ENCODE measurements at places on chromosomes 16 and 17.

- DNase-seq: no peak
Observed at GRCh38 chr16:50548909-50549560, 839 bp downstream of the NKD1 start.

- DNase-seq: no peak
Observed at GRCh38 chr17:65487161-65487560, 74.3 kb downstream of the AXIN2 start.

DNA sequence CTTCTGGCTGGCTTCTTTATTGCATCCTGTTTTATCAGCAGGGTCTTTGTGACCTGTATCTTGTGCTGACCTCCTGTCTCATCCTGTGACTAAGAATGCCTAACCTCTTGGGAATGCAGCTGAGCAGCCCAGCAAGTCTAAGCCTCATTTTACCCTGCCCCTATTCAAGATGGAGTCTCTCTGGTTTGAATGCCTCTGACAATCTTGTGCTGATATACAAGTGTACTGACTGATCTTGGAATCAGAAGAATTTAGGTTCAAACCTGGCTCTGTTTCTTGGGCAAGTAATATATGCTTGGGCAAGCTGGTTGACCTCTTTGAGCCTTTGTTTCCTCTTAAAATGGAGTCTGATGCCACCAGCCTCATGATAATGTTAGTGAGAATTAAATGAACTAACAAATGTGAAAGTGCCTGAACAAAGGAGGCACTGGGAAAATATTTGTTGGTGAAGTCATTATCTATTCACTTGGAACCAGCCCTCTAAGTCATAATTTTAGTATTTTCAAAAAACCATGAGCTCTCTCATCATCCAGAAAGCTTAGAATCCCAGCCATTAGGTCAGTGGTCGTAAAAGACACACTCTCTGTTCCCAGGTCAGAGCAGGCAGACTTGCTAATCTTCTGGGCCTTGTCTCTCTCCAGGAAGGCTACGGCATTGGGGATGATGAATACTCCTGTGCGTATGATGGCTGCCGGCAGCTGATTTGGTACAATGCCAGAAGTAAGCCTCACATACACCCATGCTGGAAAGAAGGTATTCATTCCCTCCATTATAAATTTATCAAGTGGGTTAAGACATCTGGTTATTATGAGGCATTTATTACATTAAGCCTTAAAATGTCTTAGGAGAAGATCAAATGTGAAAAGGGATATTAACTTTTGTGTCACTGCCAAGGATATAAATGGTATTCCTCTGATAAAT, 18.1 kb upstream of the ARL2BP start:
- DNase-seq: no peak

DNA sequence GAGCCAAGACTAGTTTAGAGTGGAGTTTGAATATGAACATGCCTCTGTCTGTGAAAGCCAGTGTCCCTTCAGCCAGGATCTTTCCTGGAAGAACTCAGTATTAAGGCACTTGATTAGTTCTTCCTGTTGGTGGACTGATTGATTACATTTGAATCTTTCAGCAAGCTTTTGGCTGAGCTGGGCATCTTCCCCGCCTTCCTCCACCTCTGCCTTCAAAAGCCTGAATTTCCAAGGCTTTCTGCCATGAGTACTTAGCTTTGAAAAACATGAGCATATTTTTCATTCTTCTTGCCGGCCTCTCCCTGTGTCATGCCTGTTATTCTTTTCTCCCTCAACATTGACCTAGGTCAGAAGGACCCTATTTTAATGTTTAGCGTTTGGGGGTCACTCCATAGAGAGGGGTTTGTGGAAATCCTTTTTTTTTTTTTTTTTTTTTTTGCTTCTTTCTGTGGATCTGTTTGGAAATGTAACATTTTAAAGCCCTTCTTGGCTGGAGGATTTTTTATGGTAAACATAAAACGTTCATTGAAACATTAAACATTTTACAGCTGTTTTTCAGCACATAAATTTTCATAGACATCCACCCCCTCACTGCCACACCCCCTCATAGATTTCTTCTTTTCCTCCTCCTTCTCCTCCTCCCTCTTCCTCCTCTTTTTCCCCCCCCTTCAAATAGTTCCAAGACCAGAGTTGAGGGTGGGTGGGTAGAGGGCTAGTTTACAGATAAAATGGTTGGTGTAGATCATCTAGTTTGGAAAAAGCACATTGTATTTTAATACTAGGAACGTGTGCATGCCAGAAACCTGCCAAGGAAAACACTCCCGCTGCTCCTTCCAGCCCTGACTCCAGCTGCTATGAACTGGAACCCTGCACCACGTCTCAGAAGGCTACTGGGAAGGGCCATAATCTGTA, 645.9 kb downstream of the WWOX start:
- DNase-seq: no peak

GRCh38 chr16:90053902-90054500, 23.1 kb downstream of the PRDM7 start:
- peak; percentile 55 for DNase-seq

DNA sequence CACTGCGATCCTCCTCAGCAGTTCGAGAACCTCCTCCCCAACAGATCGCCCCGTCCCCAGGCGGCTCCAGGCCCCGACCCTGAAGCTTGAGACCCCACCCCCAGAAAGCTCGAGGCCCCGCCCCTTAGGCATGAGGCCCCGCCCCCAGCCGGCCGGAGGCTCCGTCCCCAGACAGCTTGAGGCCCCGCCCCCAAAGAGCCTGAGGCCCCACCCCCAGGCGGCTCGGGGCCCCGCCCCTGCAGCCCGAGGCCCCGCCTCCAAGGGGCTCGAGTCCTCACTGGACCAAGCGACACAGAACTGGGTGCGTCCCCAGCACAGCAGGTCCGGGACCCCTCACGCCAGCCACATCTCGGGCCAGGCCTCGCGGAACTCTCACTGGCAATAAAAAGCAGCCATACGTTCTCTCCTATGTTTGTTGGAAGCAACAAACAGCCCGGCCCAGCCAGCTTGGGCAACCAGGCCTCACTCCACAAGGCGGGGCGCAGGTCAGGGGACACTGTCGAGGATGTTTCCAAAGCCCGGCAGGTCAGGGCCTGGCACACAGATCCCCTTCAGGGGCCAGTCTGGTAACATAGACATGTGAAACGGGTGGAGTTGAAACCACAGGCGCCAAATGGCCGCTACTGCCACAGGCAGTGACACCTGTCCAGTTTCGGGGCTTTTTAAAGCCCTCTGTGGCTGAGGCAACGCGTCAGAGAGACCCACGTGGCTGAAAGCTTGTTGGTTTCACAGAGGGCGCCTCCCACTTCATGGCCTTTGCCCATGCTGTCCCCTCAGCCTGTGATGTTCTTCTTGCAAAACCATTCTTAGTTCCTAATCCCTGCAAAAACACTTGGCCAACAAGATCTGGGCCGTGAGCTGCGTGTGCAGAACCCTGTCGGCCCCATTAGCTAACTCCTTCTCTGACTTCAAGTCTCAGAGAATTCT, 224.2 kb downstream of the PARN start:
- no peak for DNase-seq

GRCh38 chr16:50021544-50021943, 3.5 kb upstream of the CNEP1R1 start:
- DNase-seq: peak; percentile 7

DNA sequence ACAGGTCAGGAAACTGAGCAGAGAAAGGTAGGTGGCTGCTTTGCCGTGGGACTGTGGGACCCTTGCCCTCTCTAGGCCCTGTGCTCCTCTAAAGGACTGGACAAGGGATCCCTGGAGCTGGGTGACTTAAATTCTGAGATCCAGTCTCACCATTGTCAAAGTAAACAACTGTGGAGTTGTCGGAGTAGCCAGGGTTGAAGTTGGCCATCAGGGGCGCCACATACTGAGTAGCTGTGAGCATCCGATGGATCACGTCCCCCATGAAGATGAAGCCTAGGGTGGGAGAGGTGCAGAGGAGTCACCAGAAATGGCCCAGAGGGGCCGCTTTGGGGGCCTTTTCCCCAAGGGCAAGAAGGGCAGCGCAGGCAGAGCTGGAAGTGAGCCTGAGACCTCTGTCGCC, 43.5 kb downstream of the PLXDC1 start:
- DNase-seq: no peak

- peak; percentile 60 for DNase-seq
Observed at GRCh38 chr17:55527540-55528118, 16.4 kb upstream of the SMIM36 start.
